ENCODE measurements at places on chromosomes 7 and 10.

DNA sequence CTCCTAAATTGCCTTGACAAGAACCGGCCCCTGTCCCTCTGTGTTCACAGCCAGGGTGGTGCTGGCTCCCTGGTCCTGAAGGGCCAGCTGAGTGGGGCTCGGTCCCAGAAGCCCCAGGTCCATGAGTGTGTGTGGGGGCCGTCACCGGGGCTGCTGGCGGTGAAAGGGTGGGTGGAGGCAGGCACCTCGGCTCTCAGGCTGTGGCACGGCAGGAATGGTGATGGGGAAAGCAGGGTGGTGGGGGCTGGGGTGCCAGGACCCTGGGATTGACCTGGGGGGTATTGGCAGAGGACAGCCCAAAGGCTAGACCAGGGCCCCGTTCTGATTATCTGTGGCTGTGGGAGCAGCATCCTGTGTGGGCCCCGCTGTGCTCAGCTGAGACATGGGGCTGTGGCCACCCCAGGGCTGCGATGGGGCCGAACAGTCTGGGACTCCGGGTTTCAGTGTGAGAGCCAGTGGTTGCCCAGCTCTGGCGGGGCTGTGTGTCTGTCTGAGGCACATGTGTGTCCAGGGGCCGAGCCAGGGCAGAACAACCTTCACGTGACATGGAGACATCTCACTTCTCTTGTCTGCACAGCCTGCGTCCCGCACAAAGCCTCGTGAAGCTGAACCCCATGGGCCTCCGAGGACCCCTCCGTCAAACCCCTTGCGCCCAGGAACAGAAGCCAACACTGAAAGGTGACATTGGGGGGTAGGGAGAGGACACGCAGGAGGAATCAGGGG, 144.2 kb downstream of the ELFN1 start:
- peak; percentile 57 for DNase-seq

DNA sequence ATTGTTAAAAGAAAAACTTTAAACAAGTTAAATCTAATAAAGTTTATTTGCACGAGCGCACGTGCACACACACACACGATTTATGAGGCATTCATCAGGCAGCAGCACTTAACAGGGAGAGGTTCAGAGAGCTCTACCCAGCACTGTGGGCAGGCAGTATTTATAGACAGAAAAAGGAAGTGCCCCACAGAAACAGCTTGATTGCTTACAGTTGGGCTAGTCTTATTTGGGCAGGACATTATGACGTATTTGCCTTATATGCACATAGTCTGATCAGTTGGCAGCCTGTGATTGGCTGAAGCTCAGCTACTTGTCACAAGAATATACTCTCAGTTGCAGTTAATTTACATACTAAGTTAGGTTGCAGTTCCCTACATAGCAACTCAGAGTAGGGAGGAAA, 1.2 kb upstream of the SDHAF3 start:
- DNase-seq: no peak

DNA sequence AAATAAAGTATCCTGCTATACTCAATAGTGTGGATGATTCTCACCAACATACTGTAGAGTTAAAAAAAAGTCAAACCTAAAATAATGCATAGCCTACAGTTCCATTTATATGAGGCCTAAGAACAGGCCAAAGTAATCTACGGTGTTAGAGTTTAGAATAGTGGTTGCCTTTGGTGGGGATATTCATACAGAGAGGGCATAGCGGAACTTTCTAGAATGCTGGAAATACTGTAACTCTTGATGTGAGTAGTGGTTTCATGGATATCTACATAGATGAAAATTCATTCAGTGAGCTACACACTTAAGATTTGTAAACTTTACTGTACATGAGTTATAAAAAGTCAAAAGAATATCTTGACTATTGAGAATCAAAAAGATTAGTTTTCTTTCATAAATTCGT, 349.9 kb upstream of the NFE2L3 start:
- no peak for DNase-seq

DNA sequence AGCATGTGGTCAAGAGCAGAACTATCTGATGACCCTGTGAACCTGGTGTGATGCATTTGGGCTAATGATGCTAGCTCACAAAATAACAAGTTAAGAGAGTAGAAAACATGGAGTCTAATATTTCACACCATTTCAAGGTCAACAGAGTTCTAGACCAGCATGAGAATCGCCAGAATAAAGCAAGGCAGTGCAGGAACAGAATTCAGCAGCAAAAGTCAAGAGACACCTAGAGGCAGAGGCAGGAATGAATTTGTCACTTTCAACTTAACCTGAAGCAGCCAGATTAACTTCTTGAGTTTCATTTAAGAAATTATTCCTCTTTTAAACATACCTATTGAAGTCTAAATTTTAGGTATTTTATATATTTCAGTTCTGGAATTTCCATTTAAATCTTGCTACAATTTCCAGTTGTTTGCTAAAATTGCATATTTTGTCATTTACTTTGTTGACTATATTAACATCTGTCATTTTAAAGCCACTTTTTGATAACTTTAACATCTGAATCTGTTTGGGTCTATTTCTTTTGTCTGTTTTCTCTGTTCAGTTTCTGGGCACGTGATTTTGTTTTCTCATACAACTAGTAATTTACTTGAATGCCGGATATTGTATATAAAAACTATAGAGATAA, 44.2 kb upstream of the PRSS58 start:
- DNase-seq: no peak

DNA sequence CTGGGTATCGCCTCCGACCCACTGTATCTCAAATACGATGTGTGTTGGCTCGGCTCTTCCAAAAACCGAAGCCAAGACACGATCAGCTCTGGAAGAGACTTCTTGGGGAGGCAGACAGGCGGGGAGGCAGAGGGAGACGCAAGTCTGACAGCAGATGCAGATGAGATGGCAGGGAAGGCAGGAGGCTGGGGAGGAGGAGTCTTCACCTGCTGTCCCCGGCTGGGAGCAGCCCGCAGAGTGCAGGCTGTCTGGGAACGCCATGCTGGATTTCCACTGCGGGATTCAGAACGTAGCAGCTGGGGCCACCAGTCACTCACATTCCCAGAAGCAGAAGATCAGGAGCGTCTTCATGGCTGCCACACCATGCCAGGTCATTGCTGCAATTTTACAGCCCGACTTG, 29.4 kb downstream of the CTBP2 start:
- DNase-seq: no peak

GRCh38 chr7:106166651-106167342, 54.7 kb upstream of the SYPL1 start:
- DNase-seq: no peak

GRCh38 chr7:153193144-153193595, 433.6 kb downstream of the ACTR3B start:
- DNase-seq: no peak

- DNase-seq: no peak
These were observed 17.2 kb downstream of the STX1A start for GRCh38 chr7:73702226-73702625.

Data from coronary artery (tissue), 2 donors.